ENCODE measurements at places on chromosomes 13 and 19. TPM values are rescaled to one million over a fixed set of nuclear protein-coding genes. Genes with fewer than 3 reads are reported as not detected.

TMEM221 gene
- total RNA-seq: not detected

ZNF540 gene
- total RNA-seq: 0.41 TPM

ATP4A gene
- total RNA-seq: not detected

SIAH3 gene
- 0.14 TPM for total RNA-seq

MATK gene
- 18.8 TPM for total RNA-seq

SBK3 gene
- total RNA-seq: not detected

NXNL1 gene
- not detected for total RNA-seq

ZNF530 gene
- total RNA-seq: 7.7 TPM

ANGPTL8 gene
- not detected for total RNA-seq

TRIP10 gene
- total RNA-seq: 13.7 TPM
